Lung (tissue), 17 donors: ENCODE measurements at places on chromosomes 1 and 21. TPM values are rescaled to one million over a fixed set of nuclear protein-coding genes. Genes with fewer than 3 reads are reported as not detected.

ATAD3B gene
- 39.0 TPM for total RNA-seq

DNA sequence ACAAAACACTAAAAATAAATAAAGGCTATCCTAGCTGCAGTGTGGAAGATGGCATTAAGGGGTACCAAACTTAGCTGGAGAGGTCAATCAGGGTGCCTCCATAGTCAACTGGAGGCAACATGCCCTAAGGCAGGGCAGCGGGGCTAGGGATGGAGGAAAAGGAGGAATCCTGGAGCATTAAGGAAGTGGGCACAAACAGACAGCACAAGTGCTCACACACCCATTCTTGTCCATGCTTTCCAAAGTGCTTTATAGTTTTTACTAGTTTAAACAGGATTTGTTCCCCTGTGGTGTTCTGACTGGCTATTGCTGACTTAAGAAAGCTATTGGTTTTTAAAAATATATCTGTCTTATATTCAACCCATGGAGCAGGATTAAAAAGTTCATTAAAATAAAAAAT, 33.3 kb downstream of the TCEANC2 start:
- H3K36me3 ChIP-seq: peaks cover 3% of the 10 kb centered on the region
- no peaks in the 10 kb centered on the region for H3K27me3 ChIP-seq
- no peak overlapping the region for H3K4me3 ChIP-seq
- no peak for DNase-seq

GRCh38 chr21:39048574-39048973, 134.7 kb downstream of the PSMG1 start:
- H3K4me3 ChIP-seq: no peak overlapping the region
- H3K4me1 ChIP-seq: no peaks in the 10 kb centered on the region
- DNase-seq: no peak
- no peaks in the 10 kb centered on the region for H3K27me3 ChIP-seq
- H3K36me3 ChIP-seq: no peaks in the 10 kb centered on the region
- H3K27ac ChIP-seq: no peak overlapping the region

DNA sequence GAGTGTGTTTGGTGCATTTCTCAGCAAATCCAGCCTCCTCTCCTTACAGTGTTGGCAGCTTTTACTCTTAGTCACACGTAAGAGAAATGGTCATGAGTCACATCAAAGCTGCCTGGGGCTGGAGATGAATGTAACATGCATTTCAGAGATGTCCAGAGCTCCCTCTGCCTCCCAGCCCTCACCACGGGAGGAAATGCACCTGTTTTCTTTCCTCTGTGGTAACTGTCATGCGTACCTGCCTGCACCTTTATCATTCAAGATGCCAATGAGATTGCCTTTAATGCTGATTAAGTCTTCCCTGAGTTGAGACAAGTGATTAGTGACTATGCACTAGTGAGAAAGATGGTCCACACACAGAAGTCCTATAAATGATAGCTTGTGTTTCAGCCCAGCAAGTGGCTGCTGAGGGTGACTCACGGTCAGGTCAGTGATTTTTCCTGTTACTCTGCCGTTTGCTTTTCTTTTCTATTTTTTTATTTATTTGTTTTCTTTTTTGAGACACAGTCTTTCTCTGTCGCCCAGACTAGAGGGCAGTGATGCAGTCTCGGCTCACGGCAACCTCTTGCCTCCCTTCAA, 277.3 kb upstream of the FMN2 start:
- no peak overlapping the region for H3K4me3 ChIP-seq
- no peaks in the 10 kb centered on the region for H3K36me3 ChIP-seq
- H3K27ac ChIP-seq: no peak overlapping the region
- DNase-seq: no peak
- H3K27me3 ChIP-seq: no peaks in the 10 kb centered on the region
- no peaks in the 10 kb centered on the region for H3K4me1 ChIP-seq

RIPPLY3 gene
- 2.1 TPM for total RNA-seq

SAMSN1 gene
- 20.1 TPM for total RNA-seq

- no peak overlapping the region for H3K27ac ChIP-seq
- H3K36me3 ChIP-seq: no peaks in the 10 kb centered on the region
- H3K4me3 ChIP-seq: no peak overlapping the region
- H3K4me1 ChIP-seq: no peaks in the 10 kb centered on the region
- DNase-seq: no peak
Observed at GRCh38 chr1:93490357-93490756, 42.4 kb downstream of the FNBP1L start.

- no peak for DNase-seq
- H3K4me3 ChIP-seq: no peak overlapping the region
- H3K27ac ChIP-seq: no peak overlapping the region
- H3K27me3 ChIP-seq: peaks cover 21% of the 10 kb centered on the region
Observed at GRCh38 chr1:5451671-5452070, 540.6 kb downstream of the NPHP4 start.

DNA sequence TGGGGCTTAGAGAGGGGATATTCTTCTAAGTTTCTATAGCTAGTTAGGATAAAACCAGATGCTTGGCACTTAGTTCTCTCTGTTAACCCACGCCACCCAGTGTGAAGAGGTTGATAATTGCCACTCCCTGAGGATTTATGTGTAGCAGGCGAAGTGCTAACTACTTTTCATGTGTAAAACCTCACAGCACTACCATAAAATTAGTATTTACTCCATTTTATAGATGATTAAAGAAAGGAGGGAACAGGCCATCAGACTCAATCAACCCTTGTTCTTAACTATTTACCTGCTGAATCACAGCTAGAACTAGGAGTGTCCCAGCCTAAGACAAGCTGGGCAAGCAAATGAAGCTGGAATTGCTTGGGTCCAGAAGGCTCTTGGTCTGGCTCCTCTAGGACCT, 8.9 kb downstream of the LIN28A start:
- H3K4me1 ChIP-seq: no peaks in the 10 kb centered on the region
- H3K27ac ChIP-seq: no peak overlapping the region
- H3K27me3 ChIP-seq: no peaks in the 10 kb centered on the region
- no peak overlapping the region for H3K4me3 ChIP-seq

- H3K27me3 ChIP-seq: no peaks in the 10 kb centered on the region
- H3K4me1 ChIP-seq: peaks cover 2% of the 10 kb centered on the region
- H3K36me3 ChIP-seq: no peaks in the 10 kb centered on the region
- DNase-seq: no peak
- H3K27ac ChIP-seq: no peak overlapping the region
Observed at GRCh38 chr1:91007827-91008226, 14.0 kb downstream of the ZNF644 start.

HES2 gene
- total RNA-seq: 5.0 TPM

- H3K36me3 ChIP-seq: no peaks in the 10 kb centered on the region
- H3K27me3 ChIP-seq: no peaks in the 10 kb centered on the region
- DNase-seq: no peak
Observed at GRCh38 chr1:106603616-106604015, 452.9 kb upstream of the PRMT6 start.

GRCh38 chr1:226607268-226607660, 58.7 kb downstream of the STUM start:
- DNase-seq: no peak
- H3K4me1 ChIP-seq: peaks cover 6% of the 10 kb centered on the region
- no peak overlapping the region for H3K27ac ChIP-seq
- no peak overlapping the region for H3K4me3 ChIP-seq

DNA sequence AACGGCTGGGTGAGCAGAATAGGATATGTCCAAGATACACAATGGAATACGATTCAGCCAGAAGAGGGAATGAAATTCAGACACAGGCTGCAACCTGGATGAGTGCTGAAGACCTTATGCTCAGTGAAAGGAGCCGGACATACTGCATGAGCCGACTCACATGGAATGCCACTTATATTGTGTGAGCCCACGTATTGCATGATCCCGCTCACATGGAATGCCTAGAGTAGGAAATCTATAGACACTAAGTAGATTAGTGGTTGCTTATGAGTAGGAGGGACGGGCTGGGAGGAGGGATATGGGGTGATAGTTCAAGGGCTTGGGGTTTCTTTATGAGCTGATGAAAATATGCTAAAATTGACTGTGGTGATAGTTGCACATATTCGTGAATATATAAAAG, 26.8 kb downstream of the TMPRSS2 start:
- no peaks in the 10 kb centered on the region for H3K27me3 ChIP-seq
- H3K36me3 ChIP-seq: no peaks in the 10 kb centered on the region
- no peak for DNase-seq
- H3K4me3 ChIP-seq: no peak overlapping the region

- no peak for DNase-seq
- H3K27me3 ChIP-seq: no peaks in the 10 kb centered on the region
- H3K36me3 ChIP-seq: no peaks in the 10 kb centered on the region
- H3K4me3 ChIP-seq: no peak overlapping the region
- no peak overlapping the region for H3K27ac ChIP-seq
Observed at GRCh38 chr1:226474443-226475141, 66.7 kb upstream of the PARP1 start.

DNA sequence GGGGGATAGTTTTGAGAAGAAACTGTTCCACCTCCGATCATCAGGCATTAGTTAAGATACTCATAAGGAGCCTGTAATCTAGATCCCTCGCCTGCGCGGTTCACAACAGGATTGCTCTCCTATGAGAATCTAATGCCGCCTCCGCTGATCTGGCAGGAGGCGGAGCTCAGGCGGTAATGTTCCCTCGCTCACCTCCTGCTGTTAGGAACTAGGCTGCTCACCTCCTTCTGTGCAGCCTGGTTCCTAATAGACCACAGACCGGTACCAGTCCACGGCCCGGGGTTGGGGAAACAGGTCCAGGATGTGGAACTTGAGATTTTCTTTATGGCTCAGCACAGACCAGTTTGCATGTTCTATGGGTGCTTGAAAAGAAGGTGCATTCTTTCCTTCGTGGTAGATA, 27.2 kb upstream of the FAM3B start:
- H3K27ac ChIP-seq: no peak overlapping the region
- H3K4me3 ChIP-seq: no peak overlapping the region
- no peaks in the 10 kb centered on the region for H3K36me3 ChIP-seq
- H3K27me3 ChIP-seq: no peaks in the 10 kb centered on the region
- no peaks in the 10 kb centered on the region for H3K4me1 ChIP-seq

DNA sequence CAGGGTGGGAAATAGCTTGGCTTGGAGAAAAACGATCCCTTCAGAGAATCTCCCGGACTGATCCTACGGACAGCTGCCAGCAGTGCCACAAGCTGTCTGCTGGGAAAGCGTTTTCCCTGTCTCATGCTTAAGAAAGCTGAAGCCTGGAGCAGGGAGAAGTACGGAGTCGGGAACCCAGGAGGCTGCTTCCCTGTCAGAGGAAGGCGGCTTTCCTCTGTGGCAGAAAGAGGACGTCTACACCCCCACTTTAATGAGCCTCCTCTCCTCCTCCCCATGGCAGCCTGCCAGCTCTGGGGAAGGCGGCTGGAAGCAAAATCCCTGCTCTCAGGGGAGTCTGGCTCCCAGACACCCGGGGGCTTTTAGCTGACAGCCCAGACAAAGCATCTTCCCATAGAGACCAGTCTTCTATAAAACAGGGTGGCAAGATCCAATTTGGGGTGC, 7.3 kb downstream of the KIF21B start:
- peaks cover 17% of the 10 kb centered on the region for H3K4me1 ChIP-seq
- no peaks in the 10 kb centered on the region for H3K27me3 ChIP-seq
- peak; percentile 76 for DNase-seq

CA14 gene
- total RNA-seq: 0.40 TPM
